ENCODE measurements at places on chromosomes 2 and 18.
A peak's percentile ranks its signal among the peaks of the same experiment; 100 is the strongest.

GRCh38 chr2:236177967-236178889 lies 10.0 kb upstream of the GBX2 start:
- no peak overlapping the region for H3K27ac ChIP-seq
- peaks cover 16% of the 10 kb centered on the region for H3K4me1 ChIP-seq
- H3K27me3 ChIP-seq: peaks cover 80% of the 10 kb centered on the region
- peak overlapping the region; percentile 21 for H3K4me3 ChIP-seq
- H3K36me3 ChIP-seq: no peaks in the 10 kb centered on the region
- DNase-seq: peak; percentile 49

GRCh38 chr2:117621326-117621725 lies 193.2 kb upstream of the DDX18 start:
- H3K36me3 ChIP-seq: no peaks in the 10 kb centered on the region
- no peak overlapping the region for H3K4me3 ChIP-seq
- H3K27ac ChIP-seq: no peak overlapping the region
- DNase-seq: no peak

GRCh38 chr2:218405746-218406208 lies 6.1 kb downstream of the CTDSP1 start:
- peak overlapping the region; percentile 82 for H3K4me3 ChIP-seq
- peak overlapping the region; percentile 75 for H3K27ac ChIP-seq
- DNase-seq: no peak
- peaks cover 38% of the 10 kb centered on the region for H3K4me1 ChIP-seq

DNA sequence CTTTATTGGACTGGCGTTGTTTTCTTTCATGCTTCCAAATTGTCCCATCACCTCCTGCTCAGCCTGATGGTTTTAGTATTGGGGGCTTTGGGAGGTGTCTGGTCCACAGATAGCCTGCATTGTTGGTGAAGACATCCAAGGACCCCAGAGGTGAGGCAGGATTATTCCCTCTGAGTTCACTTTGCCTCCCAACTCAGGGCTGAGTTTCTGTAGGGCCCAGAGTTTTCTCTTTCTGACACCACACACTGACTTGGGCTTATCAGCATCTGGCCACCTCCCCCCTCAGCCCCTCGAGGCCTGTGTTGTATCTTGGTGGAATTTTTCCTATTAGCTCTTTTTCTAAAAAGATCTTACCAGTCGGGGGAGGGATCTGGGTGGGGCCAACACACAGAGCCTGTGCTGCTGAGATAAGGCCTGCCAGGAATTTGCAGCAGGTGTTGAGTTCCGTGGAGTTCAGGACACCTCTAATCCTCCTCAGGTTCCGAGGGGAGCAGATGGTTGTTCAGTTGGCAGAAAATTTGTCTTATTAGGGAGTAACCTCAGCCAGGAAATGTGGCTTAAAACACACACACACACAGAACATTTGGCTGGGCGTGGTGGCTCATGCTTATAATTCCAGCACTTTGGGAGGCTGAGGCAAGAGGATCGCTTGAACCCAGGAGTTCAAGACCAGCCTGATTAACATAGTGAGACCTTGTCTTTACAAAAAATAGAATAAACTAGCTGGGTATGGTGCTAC lies 7.3 kb downstream of the EMILIN2 start:
- no peaks in the 10 kb centered on the region for H3K36me3 ChIP-seq
- no peak overlapping the region for H3K4me3 ChIP-seq
- H3K27me3 ChIP-seq: peaks cover 10% of the 10 kb centered on the region
- no peak for DNase-seq

GRCh38 chr18:9619545-9619944 lies 5.2 kb upstream of the PPP4R1 start:
- no peak for DNase-seq
- peaks cover 9% of the 10 kb centered on the region for H3K4me1 ChIP-seq
- no peaks in the 10 kb centered on the region for H3K27me3 ChIP-seq
- H3K36me3 ChIP-seq: no peaks in the 10 kb centered on the region
- no peak overlapping the region for H3K27ac ChIP-seq

DNA sequence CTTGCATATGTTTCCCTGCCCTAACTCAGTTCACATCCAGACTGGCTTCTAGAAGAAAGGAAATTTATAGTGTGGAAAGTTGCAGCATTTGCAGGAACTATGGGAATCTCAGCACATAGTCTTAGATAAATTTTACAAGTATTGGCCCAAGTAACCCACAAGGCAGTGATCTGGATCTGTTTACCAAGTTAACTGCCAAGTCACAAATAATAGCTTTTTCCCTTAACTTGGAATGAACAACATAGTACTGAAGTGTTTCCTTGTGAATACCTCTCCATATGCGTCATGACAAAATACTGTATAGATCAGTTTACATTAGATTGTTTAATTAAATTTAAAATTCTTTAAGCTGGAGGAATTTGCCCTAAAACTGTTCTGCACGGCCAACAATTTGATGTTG lies 255.8 kb upstream of the EPAS1 start:
- no peak overlapping the region for H3K4me3 ChIP-seq
- no peak overlapping the region for H3K27ac ChIP-seq
- no peaks in the 10 kb centered on the region for H3K36me3 ChIP-seq

GRCh38 chr2:231931481-231931915 lies 5.3 kb upstream of the NPPC start:
- peaks cover 7% of the 10 kb centered on the region for H3K4me1 ChIP-seq
- no peaks in the 10 kb centered on the region for H3K36me3 ChIP-seq
- DNase-seq: no peak
- no peak overlapping the region for H3K27ac ChIP-seq
- H3K4me3 ChIP-seq: no peak overlapping the region

DNA sequence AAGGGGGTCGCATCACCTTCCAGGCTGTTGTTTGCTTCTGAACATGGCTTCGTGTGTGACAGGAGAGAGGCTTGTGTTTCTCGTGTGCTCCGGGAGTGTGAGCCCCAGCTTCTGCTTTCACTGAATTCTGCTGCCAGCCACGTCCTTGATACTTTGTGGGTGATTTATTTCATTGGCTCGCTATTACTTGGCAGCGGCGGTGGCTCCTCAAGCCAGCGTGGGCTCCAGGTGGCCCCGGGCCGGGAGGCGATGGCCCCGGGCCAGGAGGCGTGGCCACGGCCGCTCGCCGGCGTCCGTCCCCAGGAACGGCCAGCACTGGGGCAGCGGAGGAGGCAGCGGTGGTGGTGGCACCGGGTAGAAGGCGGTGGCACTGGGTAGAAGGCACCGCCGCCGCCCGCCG lies 63.1 kb downstream of the NAPG start:
- no peaks in the 10 kb centered on the region for H3K27me3 ChIP-seq
- no peak overlapping the region for H3K27ac ChIP-seq
- no peaks in the 10 kb centered on the region for H3K4me1 ChIP-seq
- no peak for DNase-seq
- H3K36me3 ChIP-seq: no peaks in the 10 kb centered on the region
- H3K4me3 ChIP-seq: no peak overlapping the region

DNA sequence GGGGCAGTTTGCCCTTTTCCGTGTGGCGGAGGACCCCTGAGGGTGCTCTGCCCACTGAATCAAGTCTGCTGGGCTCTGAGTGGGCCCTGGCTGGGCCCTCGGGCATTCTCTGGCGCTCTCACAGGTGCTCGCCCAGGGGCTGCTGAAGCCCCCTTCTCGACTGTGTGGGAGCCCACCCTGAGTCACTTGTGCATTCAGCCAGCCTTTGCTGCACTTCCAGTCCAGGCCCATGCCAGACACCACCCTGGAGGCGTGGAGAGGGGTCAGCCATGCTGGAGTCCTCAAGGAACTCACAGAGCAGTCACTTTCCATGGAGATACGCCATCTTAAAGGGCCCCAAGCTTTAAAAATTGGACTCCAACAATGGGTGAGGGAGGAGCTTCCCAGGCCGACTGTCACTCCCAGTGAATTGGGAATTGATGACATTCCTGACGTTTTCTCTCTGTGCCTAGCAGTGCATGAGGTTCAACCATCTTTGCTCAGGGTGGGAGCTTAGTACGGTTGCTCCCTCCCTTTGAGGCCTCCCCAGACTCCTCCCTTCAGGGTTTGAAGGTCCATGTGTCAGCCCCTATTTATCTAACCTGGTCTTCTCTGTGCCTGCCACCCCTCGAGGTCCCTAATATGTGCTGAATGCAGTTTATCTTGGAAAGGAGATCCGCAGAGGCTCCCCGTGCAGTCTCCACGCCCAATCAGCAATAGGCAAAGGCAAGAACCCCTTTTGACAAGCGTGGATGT lies 71.8 kb upstream of the HS6ST1 start:
- no peaks in the 10 kb centered on the region for H3K4me1 ChIP-seq
- no peak overlapping the region for H3K27ac ChIP-seq
- H3K36me3 ChIP-seq: no peaks in the 10 kb centered on the region
- H3K27me3 ChIP-seq: no peaks in the 10 kb centered on the region

GRCh38 chr18:74447404-74448152 lies 9.5 kb downstream of the DIPK1C start:
- DNase-seq: no peak
- no peak overlapping the region for H3K27ac ChIP-seq
- H3K4me3 ChIP-seq: no peak overlapping the region
- no peaks in the 10 kb centered on the region for H3K36me3 ChIP-seq
- H3K4me1 ChIP-seq: no peaks in the 10 kb centered on the region

- H3K4me3 ChIP-seq: no peak overlapping the region
- no peaks in the 10 kb centered on the region for H3K27me3 ChIP-seq
- no peaks in the 10 kb centered on the region for H3K36me3 ChIP-seq
- no peaks in the 10 kb centered on the region for H3K4me1 ChIP-seq
These were observed 429.2 kb downstream of the FIGN start for GRCh38 chr2:163306647-163307046.

DNA sequence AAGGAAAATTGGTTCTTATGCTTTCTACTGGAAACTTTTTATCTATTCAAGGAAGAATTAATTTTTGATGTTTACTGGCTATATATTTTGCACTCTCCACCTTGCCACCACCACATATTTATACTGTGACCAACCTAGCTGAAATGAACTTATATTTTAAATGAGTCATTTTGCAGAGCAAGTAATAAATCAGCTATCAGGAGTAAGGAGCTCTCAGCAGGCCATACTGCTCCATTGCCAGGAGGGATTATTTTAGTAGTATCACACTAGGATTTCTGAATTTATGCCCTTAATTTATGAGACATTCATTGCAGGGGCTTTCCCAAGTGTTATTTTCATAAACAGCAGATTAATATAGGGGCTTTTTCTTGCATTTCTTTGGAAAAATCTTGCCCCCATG lies 125.8 kb upstream of the CYP1B1 start:
- H3K27me3 ChIP-seq: peaks cover 3% of the 10 kb centered on the region
- H3K4me3 ChIP-seq: no peak overlapping the region
- DNase-seq: no peak
- no peaks in the 10 kb centered on the region for H3K4me1 ChIP-seq
- no peaks in the 10 kb centered on the region for H3K36me3 ChIP-seq

DNA sequence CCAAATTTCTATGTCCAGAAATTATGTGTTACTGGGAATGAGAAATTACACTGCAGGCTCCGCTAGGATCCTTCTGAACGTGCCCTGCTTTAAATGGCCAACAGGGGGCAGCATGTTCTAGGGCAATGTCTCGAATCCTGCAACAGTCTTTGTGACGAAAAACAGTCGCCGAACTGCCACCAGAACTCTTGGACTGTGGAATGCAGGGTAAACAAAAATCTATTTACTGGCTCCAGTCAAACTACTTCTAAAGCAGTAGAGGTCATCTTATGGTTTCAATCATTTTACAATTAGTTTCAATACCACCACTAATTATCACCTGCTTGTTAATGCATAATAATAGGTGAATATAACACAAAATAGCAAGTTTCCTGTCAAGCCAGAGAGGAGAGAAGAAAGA lies 9.8 kb upstream of the ZNF397 start:
- H3K27ac ChIP-seq: no peak overlapping the region
- H3K4me1 ChIP-seq: peaks cover 3% of the 10 kb centered on the region
- H3K27me3 ChIP-seq: peaks cover 3% of the 10 kb centered on the region
- peak overlapping the region; percentile 56 for H3K4me3 ChIP-seq
- DNase-seq: peak; percentile 88

- H3K36me3 ChIP-seq: peaks cover 11% of the 10 kb centered on the region
- no peak overlapping the region for H3K4me3 ChIP-seq
- H3K27me3 ChIP-seq: no peaks in the 10 kb centered on the region
- no peak overlapping the region for H3K27ac ChIP-seq
These were observed 113.6 kb downstream of the DIS3L2 start for GRCh38 chr2:232075080-232075479.

DNA sequence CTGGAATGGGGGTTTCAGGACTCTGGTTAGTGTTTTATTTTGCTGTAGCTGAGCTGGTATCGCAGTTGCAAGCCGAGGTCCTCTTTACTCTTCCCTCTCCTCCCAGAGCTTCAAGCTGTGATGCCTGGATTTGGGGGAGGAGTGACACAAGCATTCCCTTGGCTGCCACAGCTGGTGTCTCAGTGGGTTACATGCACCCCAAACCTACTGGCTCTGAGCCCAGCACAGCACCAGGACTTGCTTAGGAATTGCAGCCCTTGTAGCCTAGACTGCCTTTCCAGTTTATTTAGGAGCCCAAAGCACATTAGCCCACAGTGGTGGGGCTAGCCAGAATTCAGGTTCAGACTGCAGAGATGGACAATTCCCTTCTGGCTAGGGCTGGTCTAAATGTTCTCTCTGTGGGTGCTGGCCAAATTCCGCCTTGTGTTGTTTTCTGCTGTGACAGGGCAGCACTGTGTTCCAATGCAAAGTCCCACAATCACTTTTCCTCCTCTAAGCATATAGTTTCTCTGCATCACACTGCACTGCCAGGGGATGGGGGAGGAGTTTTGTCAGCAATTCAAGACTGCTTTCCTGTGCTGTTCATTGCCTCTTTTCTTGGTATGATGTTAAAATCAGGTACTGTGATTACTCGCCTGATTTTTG lies 122.8 kb downstream of the SLC4A10 start:
- no peaks in the 10 kb centered on the region for H3K4me1 ChIP-seq
- H3K4me3 ChIP-seq: no peak overlapping the region
- no peaks in the 10 kb centered on the region for H3K36me3 ChIP-seq
- DNase-seq: no peak
- no peak overlapping the region for H3K27ac ChIP-seq
- no peaks in the 10 kb centered on the region for H3K27me3 ChIP-seq

DNA sequence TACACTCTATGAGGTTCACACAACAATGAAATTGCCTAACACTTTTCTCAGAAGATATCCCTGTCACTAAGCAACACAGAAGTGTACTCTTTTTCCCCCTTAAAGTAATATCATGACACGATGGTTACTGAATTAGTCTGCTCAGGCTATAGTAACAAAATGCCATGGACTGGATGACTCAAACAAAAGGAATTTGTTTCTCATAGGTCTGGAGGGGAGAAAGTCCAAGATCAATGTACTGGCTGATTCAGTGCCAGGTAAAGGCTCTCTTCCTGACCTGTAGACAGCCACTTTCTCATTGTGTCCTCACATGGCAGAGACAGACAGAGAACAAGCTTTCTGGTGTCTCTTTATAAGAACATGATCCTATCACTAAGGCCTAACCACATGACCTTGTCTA lies 211.9 kb downstream of the RBM43 start:
- H3K27me3 ChIP-seq: peaks cover 4% of the 10 kb centered on the region
- no peak for DNase-seq
- no peaks in the 10 kb centered on the region for H3K36me3 ChIP-seq
- no peak overlapping the region for H3K27ac ChIP-seq
- H3K4me1 ChIP-seq: no peaks in the 10 kb centered on the region
- no peak overlapping the region for H3K4me3 ChIP-seq
